Effector memory CD4-positive, alpha-beta T cell (primary cell): ENCODE measurements at places on chromosomes 16 and 17.

DNA sequence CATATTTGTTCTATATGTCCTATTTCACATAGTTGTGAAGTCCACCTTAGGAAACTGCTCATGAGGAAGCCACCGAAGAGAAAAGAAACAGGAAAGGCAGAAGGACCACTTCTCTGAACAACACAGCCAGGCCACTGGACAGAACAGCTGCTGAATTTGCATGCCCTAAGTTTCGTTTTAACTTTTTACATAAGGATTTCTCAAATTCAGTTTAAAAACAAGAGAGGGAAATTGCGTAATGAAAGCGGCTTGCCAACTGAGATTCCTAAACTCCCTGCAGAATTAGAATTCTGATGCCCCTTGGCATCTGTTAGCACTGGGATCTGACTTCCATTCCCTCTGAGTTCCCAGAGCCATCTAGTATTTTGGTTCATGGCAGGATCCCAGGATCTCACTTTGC, 5.0 kb upstream of the CCL8 start:
- no peaks in the 10 kb centered on the region for H3K27me3 ChIP-seq
- H3K27ac ChIP-seq, result no peak overlapping the region
- H3K36me3 ChIP-seq, result no peaks in the 10 kb centered on the region
- H3K4me3 ChIP-seq, result no peak overlapping the region

GRCh38 chr17:68829211-68829610, 126.0 kb downstream of the ABCA8 start:
- no peak overlapping the region for H3K4me3 ChIP-seq
- H3K27me3 ChIP-seq, result no peaks in the 10 kb centered on the region
- DNase-seq, result no peak
- H3K4me1 ChIP-seq, result no peaks in the 10 kb centered on the region
- H3K36me3 ChIP-seq, result no peaks in the 10 kb centered on the region
- H3K27ac ChIP-seq, result no peak overlapping the region

- no peaks in the 10 kb centered on the region for H3K27me3 ChIP-seq
- peak within 1 kb of the TSS; percentile 67 for H3K27ac ChIP-seq
- peaks cover 5% of the 10 kb centered on the region for H3K36me3 ChIP-seq
- H3K4me3 ChIP-seq, result peak within 1 kb of the TSS; percentile 60
- peaks cover 52% of the 10 kb centered on the region for H3K4me1 ChIP-seq
- peak; percentile 73 for DNase-seq
Observed at GRCh38 chr17:38729886-38730525, at the start of gene CISD3. TSS of gene CISD3 (plus strand) at chr17:38730341. CDS start at chr17:38730359, 18 bp downstream.

- no peak overlapping the region for H3K27ac ChIP-seq
- H3K36me3 ChIP-seq, result peaks cover 24% of the 10 kb centered on the region
- H3K27me3 ChIP-seq, result no peaks in the 10 kb centered on the region
- no peaks in the 10 kb centered on the region for H3K4me1 ChIP-seq
- no peak overlapping the region for H3K4me3 ChIP-seq
Observed at GRCh38 chr16:78116946-78117345, 17.5 kb downstream of the WWOX start.

DNA sequence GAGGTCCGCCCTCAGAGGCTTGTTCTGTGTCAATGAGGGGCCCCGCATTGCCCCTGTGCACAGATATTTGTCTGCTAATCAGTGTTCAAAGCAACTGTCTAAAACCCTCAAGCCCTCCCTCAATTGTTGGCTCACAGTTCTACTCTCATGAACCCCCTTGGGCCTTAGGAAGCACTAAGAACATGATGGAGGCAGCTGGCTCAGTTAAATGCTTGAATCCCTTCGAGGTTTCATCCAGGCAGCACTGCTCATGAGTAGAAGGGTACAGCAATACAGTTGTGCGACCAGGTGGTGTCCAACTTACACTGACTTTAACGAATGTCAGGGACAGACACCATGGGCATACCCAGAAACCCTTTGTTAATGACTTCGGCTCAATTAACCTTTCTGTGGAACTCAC, 89.2 kb upstream of the WSCD1 start:
- H3K4me1 ChIP-seq, result no peaks in the 10 kb centered on the region
- H3K27me3 ChIP-seq, result no peaks in the 10 kb centered on the region
- DNase-seq, result no peak
